Fibroblast of the conjunctiva (primary cell): ENCODE measurements at places on chromosomes 11 and 22.

- no peak for DNase-seq
Observed at GRCh38 chr22:19114984-19115552, 7.1 kb downstream of the DGCR2 start.

DNA sequence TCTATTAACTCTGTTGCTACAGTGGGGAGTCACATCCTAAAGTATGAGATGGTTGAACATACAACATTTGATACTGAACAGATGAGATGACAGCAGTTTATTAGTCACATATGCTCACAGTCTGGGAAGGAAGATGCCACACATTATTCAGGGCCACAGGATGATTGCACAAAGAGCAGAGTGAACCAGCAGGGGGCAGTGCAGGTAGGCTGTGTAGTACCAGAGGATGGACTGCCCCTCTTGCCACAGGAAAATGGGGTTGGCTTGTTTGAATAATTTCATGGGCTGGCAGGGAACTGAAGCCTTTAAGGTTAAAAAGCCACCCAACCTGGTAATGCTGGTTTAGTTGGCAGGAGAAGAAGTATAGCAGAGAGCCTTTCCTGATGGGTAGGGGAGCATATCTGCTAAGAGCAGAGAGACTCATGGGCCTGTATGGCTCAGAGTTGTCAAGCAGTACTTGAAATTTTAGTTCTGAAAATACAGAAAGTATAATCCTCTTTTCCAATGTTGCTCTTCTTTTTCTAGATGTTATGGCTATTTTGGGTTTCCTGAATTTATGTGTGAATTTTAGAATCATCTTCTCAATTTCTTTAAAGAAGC is 180.4 kb upstream of the B3GAT1 start:
- DNase-seq, result no peak

DNA sequence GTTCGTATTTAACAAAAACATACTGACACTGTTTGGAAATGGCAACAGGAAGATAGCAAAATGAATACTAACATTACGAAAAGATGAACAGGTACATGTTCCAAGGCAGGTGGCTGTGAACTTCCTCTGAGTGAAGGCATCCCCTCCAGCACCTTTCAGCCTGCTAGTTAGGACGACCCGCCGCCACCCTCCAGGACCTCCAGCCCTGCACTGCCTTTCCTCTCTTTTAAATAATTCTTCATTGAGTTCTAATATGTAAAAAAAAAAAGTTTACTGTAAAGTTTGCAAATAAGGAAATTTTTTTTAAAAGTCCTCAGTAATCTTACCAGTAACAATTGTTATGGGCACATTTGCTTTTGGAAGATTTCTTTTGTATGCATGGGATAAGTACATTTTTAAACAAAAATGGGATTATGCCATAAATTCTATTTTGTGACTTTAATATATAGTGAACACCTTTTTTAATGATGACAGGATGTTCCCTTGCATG is 6.0 kb downstream of the NEAT1 start:
- no peak for DNase-seq

GRCh38 chr11:30328681-30329080 is 5.8 kb downstream of the ARL14EP start:
- no peak for DNase-seq

GRCh38 chr22:47401976-47402770 is 639.7 kb downstream of the TBC1D22A start:
- DNase-seq, result no peak

- peak; percentile 4 for DNase-seq
Observed at GRCh38 chr11:32706985-32707741, 87.3 kb downstream of the CCDC73 start.

DNA sequence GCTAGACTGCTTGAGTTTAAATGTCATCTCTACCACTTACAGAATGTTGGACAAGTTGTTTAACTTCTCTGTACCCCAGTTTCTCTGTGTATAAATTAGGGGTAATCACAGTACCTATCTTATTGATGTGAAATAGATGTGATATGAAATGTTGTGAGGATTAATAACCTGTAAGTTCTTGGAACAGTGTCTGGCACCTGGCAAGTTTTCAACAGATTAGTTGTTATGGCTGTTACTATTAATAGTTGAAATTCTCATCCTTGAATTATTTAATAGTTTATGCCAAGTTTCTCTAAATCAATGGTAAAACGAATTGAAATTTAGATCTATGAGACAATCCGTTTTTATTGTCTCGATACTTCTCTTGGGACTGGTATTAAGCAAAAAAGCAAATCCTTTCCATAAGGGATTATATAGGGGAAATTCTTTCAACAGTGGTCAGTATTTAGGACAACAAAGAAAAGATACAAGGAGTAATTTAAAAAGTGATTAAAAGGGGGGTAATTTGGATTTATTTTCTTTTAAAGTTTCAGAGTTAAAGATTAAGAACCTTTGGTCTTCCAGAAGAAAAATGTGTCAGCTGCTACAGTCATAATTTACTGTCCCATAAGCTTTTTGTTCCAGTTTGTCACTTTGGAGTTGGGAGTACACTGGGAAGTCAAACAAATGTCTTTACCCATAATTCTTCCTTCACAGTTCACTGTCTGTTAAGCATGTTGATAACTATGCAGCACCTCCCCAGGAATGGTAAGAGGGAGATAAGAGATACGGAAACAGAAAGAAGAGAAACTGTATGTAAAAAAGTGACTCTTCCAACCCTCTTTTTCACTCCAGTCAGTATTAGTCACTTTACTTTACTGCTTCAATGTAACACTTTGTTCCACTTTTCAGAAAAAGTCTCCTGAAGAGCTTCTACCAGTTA is 13.2 kb downstream of the PDE3B start:
- no peak for DNase-seq

DNA sequence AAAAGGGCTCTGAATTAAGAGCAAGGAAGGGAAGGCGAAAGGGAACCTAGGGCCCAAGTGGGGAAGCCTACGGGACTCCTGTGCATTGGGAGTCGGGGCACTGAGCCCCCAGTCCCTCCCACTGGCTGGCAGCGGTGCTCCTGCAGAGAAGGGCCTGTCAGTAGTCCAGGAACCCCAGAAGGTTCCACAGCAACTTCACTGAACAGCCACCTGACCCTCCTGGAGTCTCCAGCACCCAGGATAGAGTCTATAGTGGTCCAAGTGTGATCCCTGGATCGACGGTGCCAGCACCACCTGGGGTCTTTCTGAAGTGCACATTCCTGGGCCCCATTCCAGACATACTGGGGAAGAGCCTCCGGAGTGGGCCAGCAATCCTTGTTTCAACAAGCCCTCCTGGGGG is 100.0 kb upstream of the B3GAT1 start:
- DNase-seq, result no peak

GRCh38 chr11:10326012-10326964 is 21.4 kb downstream of the ADM start:
- DNase-seq, result no peak

DNA sequence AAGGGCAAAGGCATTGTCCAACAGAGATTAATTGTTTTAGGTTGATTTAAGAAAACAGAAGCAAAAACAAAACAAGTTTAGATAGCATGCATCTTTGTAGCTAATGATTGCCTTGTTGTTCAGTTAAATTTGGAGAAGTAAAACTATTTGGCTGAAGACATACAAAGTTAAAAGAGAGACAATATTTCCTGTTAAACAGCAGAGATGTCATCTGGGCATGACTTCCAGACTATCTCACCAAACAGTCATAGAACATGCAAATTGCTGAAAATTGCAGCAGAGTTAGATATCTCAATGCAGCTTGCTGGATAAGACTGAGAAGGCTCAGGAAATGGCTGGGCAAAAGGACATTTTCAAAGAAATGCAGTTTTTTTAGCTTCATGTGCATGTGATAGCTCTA is 57.5 kb upstream of the PDGFD start:
- no peak for DNase-seq

GRCh38 chr22:35593891-35594470 is 23.1 kb downstream of the MB start:
- DNase-seq, result no peak

DNA sequence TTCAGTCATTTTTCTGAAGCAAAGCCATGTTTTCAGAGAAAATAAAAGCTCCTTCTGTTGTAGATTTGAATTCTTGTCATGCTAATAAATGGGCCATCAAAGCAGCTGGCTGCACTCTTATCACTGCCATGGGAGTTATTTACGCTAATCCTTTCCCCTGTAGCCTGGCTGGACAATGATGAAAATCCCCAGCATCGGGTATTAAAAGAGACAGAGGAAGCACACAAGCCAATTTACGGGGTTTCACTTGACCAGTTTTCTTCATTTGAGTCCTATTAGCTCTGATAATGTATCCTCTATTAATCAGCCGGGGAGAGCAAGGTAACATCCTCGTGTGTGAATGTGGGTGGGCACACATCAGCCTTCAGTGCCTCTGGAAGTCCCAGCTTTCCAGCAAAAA is 470.2 kb upstream of the API5 start:
- no peak for DNase-seq

GRCh38 chr11:83845797-83846196 is 559.6 kb upstream of the CCDC90B start:
- DNase-seq, result no peak

GRCh38 chr11:117820071-117820470 is 4.5 kb downstream of the FXYD2 start:
- no peak for DNase-seq

- DNase-seq, result no peak
Observed at GRCh38 chr11:637333-637592, 194 bp downstream of the DRD4 start.

DNA sequence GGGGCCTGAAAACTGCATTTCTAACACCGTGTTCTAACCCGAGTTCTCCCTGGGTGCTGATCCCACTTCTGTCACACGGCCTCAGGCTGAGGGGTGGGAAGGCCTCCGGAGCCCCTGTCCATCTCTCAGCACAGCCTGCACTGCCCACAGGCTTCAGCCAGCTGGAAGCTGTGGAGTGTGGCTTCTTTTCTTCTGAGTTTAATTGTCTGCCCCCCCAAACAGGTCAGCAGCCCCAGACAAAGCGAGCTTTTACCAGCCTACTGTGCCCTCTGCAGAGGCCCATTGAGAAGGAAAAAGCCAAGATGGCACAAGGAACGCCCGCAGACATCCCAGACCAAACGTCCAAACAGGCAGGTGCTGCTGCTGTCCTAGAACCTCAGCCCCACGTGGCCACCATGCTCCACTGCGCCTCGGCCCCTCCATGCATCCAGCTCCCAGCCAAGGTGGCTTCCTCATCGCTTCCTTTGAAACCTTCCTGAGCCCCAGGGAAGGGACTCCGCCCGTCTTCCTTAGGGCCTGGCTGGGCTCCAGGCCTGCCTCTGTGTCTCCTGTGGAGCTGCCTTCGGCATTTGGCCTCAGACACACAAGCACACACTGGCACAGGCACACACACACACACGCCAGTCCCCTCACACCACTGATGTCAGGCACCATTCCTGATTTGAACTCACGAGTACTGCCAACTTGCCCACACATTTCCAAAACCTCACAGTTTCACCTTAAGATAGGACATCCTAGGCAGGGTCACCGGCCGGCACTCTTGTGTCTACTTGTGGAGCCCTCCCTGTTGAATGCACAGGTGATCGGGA is 1.7 kb downstream of the MOB2 start:
- no peak for DNase-seq

- no peak for DNase-seq
Observed at GRCh38 chr11:102924851-102925380, 30.6 kb downstream of the MMP13 start.

- DNase-seq, result peak; percentile 81
Observed at GRCh38 chr11:27158456-27159334, 118.1 kb downstream of the BBOX1 start.

- DNase-seq, result no peak
Observed at GRCh38 chr11:22192289-22192641, 620 bp upstream of the ANO5 start.

DNA sequence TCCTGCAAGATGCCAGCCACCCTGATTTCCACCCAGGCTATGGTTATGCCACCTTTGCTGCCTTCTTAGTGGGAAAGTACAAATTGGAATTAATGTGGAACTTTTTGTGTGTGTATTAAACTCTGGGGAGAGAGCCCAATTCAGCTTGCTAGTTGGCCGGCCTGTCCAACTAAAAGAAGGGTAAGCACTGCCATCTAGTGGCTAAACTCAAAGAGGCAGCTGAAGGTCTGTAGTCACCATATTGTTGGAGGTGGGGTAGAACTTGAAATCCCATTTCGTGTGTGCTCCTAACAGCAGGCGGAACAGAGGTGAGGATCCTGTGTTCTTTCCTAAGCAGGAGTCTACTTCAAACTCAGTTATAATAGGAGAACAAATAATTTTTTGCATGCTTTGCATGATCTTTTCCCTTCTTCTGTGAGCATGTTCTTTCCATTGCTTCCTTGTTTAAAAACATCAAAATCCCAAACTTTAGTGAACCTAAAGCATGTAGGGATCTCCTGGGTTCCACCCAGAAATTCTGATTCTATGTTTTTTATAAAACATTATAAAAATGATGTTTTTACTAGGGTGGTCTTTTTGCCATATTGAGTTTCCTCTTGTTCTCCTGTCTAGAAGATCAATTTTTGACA is 138.8 kb upstream of the SORL1-AS1 start:
- DNase-seq, result peak; percentile 68

- DNase-seq, result no peak
Observed at GRCh38 chr11:32891657-32892354, 805 bp upstream of the QSER1 start.

DNA sequence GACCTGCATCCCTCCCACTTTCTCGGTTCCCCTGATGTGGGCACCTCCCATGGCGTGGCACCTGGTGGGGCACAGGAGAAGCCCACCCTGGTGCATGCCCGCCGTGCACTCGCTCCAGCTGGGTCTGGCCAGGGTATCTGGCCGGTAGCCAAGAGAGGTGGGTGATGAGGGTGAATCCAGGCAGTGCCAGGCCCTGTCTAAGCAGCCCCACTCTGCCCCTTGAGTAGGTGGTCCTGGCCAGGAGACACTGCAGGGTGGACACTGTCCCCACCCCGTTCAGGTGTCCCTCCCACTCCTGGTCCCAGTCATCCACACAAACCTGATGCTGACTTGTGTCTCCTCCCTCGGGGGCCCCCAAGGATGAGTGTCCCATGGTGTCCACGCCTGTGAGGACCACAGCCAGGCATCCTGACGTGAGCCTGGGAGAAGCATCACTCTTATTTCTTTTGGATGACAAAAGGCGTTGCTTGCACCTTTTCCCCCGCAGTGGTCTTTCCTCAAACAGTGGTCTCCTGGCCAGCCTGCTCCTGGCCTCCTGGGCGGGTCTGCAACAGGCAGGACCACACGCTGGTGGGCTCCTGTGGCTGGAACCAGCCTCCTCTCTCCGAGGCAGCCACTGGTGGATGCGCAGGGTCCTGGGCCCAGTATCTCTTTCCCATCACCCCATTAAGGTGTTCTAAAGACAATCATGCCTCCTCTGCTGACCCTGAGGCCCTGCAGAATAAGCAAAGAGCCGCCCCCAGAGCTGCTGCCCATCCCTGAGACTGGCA is 922.3 kb downstream of the BRD1 start:
- DNase-seq, result no peak

DNA sequence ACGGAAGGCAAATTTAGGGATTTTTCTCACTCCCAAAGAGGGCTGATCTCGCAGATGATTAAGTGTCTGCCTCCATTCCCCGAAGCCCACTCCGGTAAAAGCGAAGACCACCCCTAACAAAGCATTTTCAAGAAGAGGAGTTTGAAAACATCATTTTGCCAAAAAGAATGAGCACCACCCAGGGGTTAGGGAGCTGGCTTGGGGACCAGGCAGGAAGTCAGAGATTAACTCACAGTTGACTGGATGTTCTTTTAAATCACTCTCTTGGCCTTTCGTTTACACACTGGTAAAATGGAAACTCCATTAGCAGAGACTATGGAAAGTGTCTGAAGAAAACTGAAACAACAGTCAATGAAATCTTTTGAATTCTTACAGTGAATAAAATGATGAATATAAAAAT is 7.9 kb upstream of the TRIM44 start:
- DNase-seq, result no peak

- DNase-seq, result no peak
Observed at GRCh38 chr11:10716122-10716521, 22.6 kb upstream of the IRAG1 start.
